ENCODE measurements at places on chromosomes 16 and 17.

- peak; percentile 35 for DNase-seq
Measured at GRCh38 chr16:81786321-81786720, 7.2 kb downstream of the PLCG2 start.

DNA sequence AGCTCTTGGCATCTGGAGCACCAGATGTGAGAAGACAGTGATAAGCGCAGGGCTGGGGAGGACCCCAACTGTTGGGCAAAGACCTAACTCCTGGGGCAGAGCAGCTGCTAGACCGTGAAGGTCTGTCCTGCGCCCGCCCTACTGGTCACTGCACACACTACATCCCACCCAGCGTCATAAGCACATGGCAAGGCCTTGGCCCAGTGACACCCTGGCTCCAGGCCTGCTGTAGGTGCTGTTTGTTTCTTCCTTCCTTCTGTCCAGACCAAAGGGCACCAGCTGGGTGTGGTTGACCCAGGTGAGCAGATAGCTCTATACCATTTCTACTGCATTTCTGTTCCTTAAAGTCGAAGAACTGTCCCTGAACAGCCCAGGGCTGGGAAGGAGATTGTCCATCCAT lies 6.4 kb downstream of the TRPV3 start:
- DNase-seq: no peak

DNA sequence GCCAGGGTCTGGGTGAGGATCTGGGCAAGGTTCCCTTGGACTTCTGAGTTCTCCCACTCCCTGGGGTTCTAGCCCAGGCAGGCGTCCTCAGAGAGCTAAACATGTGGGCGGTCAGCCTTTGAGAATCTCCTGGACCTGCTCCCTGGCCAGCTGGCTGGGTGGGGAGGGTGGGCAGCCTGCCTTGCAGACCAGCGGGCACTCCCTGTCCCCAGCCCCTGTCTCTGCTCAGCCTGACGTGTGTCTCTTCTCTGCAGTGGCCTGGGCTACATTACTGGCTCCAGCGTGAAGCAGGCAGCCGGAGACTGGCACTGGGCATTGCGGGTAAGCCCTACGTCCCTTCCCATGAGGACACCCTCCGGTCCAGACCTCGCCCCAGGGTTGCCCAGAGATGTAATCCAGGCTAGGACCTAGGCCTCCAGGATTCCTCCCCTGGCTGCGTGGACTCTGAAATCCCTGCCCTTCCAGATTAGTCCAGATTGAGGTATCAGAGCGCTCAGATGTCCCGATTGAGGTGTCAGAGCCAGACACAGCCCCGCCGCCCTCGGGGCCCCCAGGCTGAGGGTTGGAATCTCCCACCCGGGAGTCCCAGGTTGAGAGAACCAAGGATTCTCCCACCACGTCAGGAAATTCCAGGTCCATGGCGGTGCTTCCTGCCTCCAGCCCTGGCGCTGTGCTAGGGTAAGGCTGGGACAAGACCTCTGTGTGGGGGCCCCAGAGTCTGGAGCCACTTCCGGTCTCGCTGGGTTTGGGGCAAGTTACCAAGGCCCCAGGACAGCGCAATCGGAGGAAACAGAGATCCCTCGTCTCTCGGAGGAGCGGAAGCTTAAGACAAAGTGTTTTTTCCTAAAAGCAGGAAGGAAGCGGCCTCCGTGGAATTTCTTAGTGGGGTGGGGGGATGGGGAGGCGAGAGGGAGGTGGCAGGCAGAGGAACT lies 24.1 kb downstream of the MYBBP1A start:
- DNase-seq: no peak

DNA sequence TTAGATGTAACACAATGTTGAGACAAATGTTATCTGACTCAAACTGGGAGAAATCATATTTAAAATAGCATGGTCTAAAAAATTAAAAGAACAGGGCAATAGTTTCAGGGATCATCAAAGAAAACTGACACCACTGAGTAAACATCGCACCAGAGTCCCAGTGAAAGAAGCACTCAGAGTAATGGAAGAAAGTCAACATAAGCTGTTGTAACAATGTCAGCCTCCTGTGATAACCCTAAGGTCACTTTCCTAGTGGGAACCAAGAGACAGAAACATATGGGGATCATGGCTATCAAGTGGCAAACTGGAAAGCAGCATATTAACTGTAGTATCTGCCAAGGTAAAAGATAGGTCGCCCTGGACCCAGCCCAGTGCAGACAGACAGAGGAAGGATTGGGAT lies 160.8 kb downstream of the CA10 start:
- DNase-seq: no peak

DNA sequence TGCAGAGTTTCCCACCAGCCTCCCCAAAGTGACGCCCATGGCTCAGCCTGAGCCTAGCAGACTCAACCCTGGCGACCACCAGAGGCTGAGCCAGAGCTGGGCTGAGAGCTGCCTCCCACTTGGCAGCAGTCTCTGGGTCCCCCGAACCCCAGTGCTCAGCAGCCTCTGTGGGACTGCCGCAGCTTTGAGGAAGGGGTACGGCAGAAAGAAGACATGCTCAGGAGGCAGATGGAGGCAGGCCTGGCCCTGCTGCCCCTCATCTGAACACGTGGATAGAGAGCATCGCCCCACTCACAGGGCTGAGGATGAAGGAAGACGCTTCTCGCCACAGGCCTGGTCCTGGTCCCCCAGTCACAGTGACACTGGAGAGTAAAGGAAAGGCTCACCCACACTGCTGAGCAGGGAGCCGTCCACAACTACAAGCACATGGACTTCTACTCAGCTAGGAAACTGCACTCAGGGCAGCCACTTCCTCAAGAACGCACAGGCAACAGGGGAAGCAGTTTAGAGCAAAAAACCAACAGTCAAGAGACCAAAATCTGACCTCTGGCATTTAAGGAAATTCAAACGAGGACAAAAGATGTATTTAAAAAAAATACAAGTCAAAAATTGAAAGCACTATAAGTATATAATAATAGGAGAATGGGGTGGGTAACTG lies 45.2 kb upstream of the GSG1L start:
- DNase-seq: no peak

DNA sequence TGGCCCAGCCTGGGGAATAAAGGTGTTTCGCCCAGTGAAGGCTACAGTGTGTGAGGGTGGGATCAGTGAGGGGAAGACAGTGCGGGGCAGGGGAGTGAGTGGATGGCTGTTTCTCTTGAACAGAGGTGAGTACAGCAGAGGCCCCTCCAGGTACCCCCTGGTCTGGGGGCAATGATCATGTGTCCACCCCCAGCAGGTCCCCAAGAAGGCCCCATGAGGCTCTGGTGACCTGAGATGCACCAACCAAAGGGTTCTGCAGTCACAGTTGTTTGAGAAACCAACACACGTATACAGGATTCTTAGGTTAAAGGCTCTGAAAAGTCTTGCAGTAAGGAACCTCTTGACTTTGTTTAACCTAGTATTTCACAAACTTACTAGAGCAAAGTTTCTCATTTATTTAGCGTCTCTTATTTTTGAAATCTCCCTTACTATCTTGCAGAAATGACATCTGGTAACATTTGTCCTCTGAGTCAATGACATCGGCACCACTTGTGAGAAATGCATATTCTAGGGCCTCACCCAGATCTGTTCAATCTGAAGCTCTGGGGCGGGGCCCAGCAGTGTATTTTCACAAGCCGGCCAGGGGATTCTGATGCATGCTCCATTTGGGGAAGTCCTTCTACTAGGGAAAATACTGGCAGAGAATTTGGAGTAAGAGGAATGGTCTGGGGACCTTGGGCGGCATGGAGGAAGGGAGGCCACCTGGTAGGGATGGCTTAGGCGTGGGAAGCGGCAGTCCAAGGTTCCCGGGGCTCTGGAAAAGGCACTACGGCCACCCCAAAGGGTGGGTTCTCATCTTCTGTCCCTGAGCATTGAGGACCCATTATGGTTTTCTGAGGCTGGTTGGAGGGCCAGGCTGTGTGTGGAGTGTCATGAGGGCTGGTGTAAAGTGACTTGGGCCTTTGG lies 217.3 kb downstream of the NTN1 start:
- DNase-seq: no peak

DNA sequence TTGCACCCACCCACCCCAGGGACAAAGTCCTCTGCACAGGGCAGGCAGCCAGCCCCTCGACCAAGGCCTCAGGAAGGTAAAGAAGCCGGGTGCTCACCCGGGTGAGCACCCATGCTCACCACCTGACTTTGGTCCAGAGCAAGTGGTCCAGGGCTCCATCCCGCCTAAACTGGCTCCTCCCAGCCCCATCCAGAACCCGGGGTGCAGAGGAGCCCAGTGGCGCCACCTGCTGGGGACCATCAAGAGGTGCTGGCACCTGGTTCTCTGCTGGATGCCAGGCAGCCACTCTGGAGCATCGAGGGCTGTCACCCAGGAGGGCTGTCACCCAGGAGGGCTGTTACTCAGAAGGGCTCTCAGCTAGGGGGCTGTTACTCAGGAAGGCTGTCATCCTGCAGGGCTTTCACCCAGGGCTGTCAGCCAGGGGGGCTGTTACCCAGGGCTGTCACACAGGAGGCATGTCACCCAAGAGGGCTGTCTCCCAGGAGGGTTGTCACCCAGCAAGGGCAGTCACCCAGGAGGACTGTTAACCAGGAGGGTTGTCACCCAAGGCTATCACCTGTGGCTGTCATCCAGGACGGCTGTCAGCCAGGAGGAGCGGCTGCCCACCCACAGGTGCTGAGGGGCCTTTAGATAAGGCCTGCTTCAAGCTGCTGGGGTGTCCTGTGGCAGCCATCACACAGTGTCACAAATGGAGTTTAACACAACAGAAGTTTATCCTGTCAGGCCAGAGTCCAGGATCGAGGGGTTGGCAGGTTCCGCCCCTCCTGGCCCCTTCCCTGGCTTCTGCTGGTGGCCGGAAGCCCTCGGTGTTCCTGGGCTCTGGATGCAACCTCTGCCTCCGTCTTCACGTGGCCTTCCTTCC lies 98.5 kb downstream of the TNFRSF13B start:
- DNase-seq: peak; percentile 64

DNA sequence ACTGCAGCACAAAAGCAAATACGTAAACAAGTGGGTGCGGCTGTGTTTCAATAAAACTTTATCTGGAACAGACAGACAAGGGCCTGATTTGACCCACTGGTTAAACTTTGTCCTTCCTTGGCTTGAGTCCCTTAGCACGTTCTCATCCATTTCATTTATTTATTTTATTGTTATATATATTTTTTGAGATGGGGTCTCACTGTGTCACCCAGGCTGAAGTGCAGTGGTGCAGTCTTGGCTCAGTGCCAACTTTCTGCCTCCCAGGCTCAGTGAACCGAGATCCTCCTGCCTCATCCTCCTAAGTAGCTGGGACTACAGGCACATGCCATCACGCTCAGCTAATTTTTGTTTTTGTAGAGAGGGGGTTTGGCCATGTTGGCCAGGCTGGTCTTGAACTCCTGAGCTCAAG lies 64.3 kb downstream of the MYH11 start:
- no peak for DNase-seq

DNA sequence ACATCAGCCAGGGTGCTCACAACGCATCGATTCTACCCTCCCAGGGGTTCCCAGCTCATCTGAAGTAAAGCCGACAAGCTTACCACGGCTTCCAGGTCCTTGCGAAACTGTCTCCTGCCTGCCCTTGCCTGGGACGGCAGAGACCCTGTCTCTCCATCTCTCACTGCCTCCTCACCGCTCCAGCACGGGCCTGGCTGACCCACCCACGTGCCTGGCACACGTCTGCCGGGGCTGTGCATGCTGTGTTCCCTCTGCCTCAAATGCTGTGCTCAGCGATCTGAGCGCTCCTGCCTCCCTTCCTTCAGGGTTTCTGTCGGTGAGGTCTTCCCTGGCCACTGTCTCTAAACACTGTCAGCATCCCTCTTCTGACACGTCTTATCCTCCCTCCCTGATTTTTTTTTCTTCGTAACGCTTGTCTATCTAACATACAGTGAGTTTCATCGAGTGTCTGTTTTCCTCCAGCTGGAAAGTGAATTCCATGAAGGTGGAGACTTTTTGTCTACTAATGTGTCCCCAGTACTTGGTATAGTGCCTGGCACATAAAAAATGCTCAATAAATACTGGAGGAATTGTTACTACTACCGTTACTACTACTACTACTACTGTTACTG lies 208.4 kb downstream of the IRF8 start:
- no peak for DNase-seq

DNA sequence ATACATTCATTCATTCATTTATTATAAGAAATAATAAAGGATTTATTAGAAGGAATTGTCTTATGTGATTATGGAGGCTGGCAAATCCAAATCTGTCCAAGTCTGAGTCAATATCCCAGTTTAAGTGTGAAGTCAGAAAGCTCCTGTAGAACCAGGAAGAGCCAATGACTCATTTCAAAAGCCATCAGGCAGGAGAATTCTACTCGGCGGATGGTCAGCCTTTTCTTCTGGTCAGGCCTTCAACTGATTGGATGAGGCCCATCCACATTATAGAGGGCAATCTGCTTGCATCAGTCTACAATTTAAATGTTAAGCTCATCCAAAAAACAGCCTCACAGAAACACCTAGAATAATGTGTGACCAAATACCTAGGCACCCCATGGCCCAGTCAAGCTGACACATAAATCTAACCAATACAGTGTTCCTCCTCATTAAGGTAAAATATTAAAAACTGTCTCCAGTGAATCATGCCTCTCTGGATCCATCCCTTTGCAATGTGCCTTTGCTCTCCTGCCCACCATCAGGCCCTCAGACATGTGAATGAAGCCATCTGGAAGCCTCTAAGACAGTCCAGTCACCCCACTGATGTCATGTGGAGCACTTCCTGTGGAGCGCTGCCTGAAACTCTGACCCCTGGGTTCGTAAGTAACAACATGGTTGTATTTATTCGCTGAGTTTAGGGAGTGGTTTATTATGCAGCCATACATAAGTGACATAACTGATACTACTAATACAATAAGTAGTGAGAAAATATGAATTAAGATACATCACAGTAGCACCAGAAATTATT lies 69.2 kb upstream of the WSB1 start:
- peak; percentile 56 for DNase-seq

DNA sequence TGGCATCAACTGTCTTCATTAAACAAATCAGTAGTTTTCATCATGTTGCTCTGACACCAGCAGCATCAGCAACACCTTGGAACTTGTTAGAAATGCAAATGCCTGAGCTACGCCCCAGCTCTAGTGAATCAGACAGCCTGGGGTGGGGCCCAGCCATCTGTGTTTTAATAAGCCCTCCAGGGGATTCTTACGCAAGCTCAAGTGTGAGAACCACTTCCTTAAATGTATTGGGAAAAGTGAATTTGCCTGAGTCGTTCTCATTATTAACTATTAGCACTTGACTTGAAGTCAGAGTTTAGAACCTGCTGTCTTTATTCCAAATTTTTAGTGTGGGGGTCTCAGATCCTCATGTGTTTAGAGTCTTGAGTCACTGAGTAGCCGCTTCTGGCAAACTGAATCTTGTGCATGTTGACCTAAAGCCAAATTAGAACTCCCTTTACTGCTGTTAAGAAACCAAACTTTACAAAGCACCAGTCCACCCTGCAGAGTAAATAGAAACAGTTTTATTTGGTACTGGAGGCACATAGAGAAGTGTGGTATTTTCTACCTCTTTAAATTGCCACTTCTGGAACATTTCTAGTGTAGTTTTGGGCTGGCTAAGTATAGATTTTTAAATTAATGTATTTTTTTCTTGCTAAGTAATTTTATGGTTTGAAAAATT lies 137.4 kb upstream of the COX10 start:
- DNase-seq: no peak

GRCh38 chr16:370979-371514 lies 709 bp upstream of the MRPL28 start:
- no peak for DNase-seq
